Naive thymus-derived CD4-positive, alpha-beta T cell (primary cell): ENCODE measurements at places on chromosomes 16 and 17. TPM values are rescaled to one million over a fixed set of nuclear protein-coding genes. Genes with fewer than 3 reads are reported as not detected.

NDUFAF8 gene
- total RNA-seq = 45.6 TPM

SCGB1C2 gene
- not detected for total RNA-seq

WNK4 gene
- 0.41 TPM for total RNA-seq

DNA sequence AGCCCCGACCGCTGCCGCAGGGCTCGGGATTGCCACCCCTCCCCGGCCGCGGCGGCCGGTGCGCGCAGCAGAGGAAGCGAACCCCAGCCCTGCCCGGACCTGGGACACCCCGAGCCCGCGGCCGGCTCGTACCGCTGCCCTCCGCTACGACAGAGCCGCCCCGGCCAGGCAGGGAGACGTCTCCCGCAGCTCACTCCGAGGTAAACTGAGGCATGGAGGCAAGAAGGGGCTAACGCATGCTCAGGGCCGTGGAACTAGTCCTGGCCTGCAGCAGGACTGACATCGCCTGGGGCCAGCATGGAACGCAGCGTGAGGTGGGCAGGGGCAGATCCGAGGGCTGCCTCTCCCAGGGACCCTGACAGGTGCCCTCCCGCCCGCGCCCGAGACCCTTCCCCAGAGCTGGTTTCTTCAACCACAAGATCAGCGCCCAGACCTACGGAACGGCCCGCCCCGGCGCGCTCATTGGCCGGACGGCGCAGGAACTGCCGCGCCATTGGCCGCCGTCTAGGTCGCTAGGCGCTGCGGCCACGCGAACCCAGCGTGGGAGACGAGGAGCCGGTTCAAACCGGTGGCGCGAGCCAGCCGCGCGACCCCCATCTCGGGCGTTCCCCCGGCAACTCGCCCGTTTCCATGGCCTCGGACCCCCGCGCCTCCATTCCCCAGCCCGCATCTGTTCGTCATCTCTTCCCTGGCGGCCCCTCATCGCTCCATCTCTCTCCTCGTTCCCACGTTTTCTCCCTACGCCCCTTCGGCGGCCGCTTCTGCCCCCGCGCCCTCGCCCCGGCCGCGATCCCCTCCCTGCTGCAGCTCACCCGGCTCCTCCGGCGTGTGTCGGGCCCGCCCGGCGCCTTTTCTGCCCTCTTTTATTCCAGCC is at the start of gene SLC43A2:
Gene SLC43A2, minus strand, starts transcription at position 853 of the 874 bp plus-strand sequence. CDS start 960 bp downstream, outside the sequence.
- peak; percentile 80 for DNase-seq

DNA sequence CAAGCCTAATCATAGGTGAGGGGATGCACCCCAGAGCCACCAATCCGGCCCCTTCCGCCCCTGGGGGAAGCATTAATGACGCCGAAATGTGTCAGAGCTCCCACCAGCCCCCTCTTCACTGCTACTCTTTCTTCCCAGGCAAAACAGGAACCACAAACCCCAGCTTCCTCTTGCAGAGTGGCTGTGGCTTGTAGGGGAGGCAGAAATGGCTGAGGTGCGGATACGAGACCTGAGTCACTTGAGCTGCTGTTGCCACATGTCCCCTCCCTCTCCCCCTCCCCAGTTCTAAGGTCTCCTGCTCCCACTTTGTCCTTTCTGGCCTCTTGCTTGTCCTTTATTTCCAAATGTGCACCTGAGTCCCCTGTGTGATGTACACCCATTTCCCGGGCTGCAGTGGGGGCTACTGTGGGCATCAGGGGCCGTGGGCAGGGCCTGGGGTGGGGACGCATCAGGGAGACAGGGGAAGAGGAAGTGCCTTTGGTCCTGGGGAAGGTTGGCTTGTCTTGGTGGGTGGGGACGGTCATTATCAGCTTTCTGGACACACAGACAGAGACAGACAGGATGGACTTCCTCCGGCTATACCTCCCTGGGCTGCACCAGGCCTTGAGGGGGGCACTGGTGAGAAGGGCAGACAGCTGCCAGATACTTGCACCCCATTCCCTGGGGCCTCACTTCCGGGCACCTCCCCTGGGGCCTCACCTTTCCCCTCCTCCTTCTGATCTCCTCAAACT is at the start of gene APOBR:
Gene APOBR, plus strand, starts transcription at position 523 of the 731 bp plus-strand sequence. Its CDS starts 39 bp downstream, at position 562.
- peak; percentile 52 for DNase-seq

DNA sequence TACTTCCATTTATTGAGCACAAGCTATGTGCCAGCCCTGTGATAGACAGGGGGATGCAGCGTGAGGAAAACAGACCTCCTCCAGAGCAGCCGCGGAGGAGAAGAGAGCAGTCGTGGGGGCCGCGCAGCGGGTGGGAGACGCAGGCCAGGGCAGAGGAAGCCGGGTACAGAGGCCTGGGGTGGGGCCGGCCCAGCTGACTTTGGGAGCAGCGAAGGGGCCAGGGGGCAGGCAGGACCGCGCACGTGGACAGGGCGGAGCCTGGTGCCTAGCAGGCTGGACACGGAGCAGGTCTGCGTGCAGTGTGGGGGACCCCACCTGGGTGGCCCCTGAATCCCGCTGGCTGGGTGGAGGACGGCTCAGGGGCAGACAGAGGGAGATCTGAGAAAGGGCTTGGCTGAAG is 46.2 kb downstream of the ZFPM1 start:
- no peak for DNase-seq

DNA sequence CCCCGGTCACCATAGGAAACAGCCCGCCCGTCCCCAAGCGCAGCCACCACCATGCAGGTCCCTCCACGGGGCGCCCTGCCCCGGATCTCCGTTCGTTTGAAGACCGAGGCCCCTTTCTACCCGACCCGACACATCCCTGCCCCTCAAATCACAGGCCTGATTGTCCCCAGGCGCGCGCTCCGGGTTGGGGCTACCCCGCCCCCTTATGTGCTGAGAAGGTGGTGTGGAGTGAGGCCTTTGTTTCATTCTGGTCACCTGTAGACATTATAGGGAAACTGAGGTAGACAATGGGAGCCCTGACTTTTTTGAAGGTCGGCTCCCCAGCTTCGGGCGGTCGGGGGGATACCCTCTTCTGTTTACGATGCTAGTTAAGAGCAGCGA is 763 bp upstream of the ACTG1 start:
- peak; percentile 53 for DNase-seq

DNA sequence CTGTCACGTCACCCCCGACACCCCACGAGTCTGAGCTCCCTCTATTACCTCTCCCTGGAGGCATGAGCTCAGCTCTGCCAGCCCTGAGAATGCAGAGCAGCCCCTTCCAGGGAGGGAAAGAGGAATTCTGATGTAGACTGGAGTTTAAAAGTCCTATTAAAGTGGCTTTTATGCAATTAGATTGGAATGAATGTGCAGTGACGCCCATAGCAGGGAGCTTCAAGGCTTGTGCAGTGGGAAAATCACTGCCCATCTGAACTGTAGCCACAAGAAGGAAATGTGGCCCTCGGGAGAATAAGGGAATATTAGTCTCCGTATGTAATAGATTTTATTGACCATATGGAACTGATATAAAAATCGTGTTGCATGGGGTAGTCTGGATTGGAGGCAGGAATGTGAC is 66.9 kb downstream of the ZNF423 start:
- DNase-seq = no peak

DNA sequence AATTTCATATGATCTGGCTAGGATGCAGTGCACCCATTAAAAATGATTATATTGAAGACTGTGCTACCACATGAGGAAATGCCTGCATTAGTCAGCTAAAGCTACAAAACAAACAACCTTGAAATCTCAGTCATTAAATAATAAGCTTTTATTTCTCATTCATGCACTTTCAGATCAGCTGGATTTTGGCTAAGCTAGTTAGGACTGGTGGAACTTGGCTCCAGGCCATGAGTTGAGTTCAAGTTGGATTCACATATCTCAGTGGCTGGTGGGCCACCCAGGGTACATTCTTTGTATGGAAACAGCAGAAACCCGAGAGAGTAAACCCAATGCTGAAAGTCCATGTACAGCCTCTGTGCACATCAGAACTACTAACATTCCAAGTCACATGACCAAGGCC is 6.4 kb upstream of the SLFN12L start:
- no peak for DNase-seq

GRCh38 chr17:36464765-36465088 is 21.8 kb upstream of the ZNHIT3 start:
- no peak for DNase-seq

GRCh38 chr16:68136515-68136914 is 51.3 kb downstream of the NFATC3 start:
- no peak for DNase-seq

DNA sequence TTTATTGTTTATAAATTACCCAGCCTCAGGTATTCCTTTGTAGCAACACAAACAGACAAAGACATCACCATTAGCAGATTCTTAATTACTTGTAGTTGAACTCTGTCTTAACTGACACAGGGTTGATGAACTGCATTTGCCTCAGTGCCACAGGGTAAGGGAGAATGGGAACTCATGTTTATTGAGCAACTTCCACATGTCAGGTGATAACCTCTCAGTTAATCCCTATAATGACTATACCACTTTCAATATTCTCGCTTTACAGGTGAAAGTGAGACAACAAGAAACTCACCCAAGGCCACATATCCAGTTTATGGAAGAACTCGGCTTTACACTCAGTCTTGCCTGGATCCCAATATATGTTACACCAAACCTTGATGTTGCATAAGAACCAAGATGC is 8.6 kb downstream of the PDILT start:
- no peak for DNase-seq

DNA sequence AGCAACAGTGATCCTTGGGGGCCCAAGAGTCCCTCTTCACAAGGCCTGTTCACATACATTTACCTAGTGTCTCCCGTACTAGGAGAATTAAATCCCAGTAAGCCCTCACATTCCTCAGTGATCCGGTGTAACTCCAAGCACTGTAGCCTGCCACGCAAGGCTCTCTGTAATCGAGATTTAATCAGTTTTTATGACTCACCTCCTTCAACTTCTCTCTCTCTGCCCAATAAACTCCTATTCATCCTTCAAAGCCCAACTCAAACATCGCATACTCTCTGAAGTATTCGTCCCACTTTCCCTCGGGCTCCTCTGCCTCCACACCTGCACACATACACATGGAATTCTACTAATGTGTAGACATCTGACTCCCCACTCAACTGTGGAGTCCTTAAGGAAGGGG is 141.8 kb downstream of the CMIP start:
- DNase-seq = no peak

DNA sequence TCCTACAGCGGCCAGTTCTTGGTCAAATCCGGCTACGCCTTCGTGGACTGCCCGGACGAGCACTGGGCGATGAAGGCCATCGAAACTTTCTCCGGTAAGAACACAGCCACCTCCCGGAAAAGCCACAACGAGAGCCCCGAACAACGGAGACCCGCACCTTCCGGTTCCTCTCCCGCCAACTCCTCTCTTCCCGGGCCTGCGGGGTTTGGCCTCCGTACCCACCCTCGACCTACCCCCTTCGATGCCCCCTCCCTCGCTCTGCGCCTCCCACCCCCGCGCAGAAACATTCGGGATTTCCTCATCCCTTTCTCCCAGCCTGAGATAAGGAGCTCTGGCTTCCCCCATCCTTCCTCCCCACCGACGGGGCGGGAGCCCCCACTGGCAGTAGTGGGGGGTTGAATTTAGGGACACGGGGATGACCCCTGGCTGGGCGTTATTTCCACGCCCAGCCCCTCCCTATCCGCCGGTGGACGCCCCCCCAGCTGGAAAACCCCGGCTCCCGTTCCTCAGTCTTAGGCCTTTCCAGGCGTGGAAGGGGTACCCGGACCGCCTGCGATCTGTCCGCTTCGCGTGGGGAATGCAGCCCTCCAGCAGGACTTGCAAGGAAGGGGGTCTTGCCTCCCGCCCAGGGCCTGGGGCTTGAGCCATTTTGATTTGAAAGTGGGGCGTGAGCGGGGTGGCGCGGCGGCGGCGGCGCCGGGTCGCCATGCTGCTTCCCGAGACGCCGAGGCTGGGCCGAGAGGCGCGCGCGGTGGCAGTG is 822 bp downstream of the IGF2BP1 start:
- no peak for DNase-seq
